Activated T-cell treated with anti-CD3 and anti-CD28 coated beads for 48 hours (primary cell): ENCODE measurements at places on chromosomes 5 and 9.

GRCh38 chr9:3074247-3074646 lies 230.4 kb upstream of the PUM3 start:
- DNase-seq, result no peak

DNA sequence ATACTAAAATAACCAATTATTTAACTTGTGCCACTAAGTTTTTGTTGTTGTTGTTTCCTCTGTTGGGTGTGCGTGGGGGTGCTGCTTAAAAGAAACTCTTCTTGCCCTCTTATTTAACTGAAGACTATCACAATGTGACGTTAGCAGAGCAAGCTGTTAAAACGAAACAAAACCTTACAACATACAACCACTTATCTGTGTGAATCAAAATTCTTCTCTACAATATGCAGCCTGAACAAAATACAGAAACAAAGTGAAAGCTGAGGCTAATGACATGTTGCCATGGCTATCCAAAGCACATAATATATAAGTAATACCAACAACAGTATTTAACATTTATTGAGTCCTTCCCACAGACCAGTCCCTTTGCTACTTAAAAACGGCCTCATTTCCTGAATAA lies 291.0 kb downstream of the FBXL17 start:
- DNase-seq, result no peak

GRCh38 chr5:32170303-32171151 lies 3.6 kb downstream of the GOLPH3 start:
- DNase-seq, result no peak

GRCh38 chr9:131735238-131736128 lies 4.4 kb downstream of the RAPGEF1 start:
- no peak for DNase-seq

- no peak for DNase-seq
These were observed 49.1 kb upstream of the VDAC1 start for GRCh38 chr5:134053840-134054338.

DNA sequence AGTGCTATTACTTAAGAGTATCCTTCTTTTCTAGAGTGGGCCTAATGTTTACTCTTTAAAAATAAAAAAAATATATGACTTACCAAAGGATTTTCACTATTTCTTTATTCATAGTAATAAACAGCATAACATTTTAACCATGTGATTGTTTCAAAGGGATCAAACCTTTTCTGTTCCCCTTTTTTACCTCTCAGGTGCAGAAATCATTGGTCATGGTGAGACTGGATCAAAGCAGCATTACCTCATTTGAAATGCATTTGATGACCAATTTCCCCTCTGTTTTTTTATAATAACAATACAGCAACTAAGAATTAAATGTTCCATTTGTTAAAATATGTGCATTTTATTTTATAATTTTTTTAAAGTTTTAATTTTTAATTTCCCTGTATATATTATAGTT lies 598.0 kb upstream of the RGMB start:
- DNase-seq, result no peak

- DNase-seq, result no peak
These were observed 33.1 kb upstream of the ITGA2 start for GRCh38 chr5:52956014-52956413.

GRCh38 chr9:78278801-78279200 lies 18.1 kb upstream of the PSAT1 start:
- DNase-seq, result no peak

- no peak for DNase-seq
These were observed 58.3 kb downstream of the RANBP6 start for GRCh38 chr9:5957166-5957565.

DNA sequence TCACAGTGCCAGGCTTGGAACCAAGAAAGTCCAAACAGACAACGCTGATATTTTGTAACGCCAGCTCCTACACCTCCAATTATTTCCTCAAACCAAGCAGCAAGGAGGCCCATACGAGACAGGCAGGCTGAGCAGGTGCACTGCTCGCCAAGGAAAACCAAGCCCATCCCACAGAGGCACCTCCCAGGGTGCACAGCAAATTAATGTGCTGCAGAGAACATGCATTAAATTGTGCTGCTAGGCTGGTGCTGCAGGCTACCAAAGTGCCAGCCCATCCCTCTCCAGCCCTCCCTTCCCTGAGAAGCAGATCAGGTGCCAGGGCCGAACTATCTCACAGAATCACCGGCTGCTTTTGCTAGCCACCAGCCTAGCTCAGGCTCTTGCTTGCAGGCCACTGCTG lies 137.8 kb downstream of the PAX5 start:
- DNase-seq, result no peak
